ENCODE measurements at places on chromosomes 6 and 20. TPM values are rescaled to one million over a fixed set of nuclear protein-coding genes. Genes with fewer than 3 reads are reported as not detected.
A peak's percentile ranks its signal among the peaks of the same experiment; 100 is the strongest.

GRCh38 chr6:79201983-79202382, 32.5 kb downstream of the HMGN3 start:
- DNase-seq = no peak

DNA sequence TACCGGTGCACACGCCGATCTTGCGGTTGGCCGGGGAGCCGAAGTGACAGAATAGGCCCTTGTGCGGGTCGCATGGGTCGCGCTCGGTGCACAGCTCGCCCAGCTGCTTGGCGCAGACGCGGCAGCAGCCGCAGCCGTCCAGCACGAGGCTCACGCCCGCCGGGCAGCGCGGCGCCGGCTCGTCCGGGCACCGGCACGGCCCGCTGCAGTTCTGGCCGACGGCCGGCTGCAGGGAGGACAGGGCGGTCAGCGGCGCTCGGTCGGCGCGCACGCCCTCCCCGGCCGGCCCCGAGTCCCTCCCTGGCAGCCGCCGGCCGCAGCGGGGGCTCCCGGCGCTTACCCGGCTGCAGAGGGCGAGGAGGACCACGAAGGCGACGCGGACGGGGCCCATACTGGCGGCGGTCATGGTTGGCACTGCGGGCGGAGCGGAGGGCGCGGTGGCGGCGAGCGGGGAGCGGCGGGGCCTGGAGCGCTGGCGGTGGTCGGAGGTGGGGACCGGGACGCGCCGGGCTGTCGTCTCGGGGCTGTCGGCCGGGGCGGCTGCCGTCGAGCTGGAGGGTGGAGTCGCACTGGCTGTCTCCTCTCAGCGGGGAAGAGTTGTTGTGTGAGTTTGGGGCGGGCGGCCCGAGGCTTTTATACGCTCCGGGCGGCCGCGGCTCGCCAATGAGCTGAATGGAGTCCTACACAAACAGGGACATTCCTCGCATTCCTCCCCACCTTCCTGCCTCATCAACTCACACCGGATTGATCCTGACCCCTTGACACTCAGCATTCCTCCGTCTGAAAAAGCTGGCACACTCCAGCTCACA, at the start of gene CCN2:
Gene CCN2 (minus strand): TSS at position 606 of the 809 bp plus-strand sequence. CDS start 200 bp downstream, at position 406.
- peak; percentile 82 for DNase-seq

DNA sequence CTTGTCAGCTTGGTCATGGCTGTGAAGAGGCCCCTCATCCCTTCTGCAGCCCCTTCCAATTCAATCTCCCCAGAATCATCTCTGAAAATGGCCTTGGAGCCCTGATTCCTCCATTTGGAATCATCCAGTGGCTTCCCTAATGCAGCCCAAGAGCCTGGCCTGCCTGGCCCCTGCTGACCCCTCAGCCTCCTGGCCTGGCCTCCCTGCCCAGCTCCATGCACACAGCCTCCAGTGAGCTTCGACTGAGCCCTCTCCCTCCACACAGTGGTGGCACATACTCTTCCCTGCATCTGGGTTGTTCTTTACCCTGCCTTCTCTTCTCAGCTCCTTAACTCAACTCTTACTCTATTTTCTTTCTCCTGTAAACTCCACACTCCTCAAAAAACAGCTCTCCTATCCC, 120.9 kb downstream of the ANKRD60 start:
- no peak for DNase-seq

DNA sequence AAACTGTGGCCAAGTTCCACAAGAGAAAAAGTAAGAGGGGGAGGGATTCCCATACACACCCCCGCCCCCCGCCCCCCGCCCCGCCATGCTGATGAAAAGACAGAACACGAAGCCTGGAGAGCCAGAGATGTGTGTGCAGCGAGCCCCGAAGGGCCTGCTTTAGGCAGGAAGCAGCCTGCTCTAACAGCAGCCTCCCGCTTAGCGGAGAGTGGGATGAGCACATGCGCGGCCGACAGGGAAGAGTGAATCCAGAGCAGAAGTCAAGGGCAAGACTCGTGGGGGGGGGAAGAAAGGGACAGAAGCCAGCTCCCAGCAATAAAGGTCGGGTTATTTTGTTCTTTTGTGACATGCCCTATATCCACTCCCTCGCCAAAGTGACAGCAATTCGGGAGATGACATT, 67.2 kb upstream of the PTGIS start:
- DNase-seq = no peak

Gene FAM83C
- polyA plus RNA-seq = not detected

DNA sequence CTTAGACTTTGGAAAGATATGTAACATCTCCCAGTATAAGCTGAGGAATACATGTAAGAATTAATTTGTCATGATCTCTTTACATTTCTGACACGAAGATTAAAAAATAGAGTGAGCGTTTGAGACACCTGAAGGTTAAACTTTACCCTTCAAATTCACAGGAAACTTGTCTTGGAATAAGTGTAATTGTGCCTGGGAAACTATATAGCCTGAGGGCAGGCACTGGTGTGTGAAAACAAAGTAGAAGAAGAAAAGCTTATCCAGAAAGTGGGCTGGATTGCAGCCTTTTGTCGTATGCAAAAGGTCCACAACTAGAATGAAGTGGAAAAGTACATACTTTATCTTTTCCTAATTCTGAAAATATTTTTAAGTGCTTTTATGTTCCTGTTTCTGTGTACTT, 275.7 kb upstream of the TCF21 start:
- DNase-seq = no peak

- DNase-seq = no peak
Observed at GRCh38 chr20:2303673-2304072, 7.9 kb downstream of the TGM3 start.

Gene ELOVL5
- polyA plus RNA-seq = 73.9 TPM

Gene FERMT1
- polyA plus RNA-seq = 3.6 TPM

Data from left renal pelvis (tissue), 4 donors.